Fibroblast of skin of right quadriceps (primary cell): ENCODE measurements at places on chromosomes 2 and 18.

- peak; percentile 35 for DNase-seq
Observed at GRCh38 chr2:48900321-48901014, 144.9 kb upstream of the LHCGR start.

GRCh38 chr2:26541401-26542193 lies 63.7 kb upstream of the OTOF start:
- DNase-seq: no peak

GRCh38 chr2:41846962-41847361 lies 200.9 kb upstream of the PKDCC start:
- no peak for DNase-seq

GRCh38 chr2:197184959-197185586 lies 125.5 kb downstream of the ANKRD44 start:
- DNase-seq: peak; percentile 23

DNA sequence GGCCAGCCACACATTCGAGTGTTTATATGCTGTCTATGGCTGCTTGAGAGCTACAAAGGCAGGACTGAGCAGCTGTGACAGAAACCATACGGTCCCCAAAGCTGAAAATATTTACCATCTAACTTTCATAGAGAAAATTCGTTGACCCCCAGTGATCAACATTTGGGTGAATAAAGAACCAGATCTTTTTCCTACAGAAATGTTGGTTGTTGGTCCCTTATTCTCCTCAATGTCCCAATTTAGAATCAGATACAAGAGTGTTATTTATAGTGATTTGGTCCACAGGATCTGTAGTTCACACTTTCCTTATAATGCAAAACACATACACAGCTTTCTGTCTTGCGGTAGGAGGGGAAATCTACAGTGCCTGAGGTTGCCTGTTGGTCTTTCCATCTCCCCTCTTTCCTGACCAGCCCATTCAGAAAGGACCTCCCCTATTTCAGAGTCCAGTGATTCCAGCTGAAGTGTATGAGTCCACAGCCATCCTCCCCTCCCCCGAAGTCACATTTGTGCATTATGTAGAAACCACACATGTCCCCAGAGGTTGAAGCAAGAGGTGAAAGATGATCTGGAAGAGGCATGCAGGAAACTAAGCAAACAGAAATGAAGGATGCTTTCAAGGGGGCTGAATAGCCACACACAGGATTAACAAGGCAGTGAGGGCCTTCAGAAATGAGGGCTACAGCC lies 61.9 kb downstream of the SPRED2 start:
- peak; percentile 81 for DNase-seq

DNA sequence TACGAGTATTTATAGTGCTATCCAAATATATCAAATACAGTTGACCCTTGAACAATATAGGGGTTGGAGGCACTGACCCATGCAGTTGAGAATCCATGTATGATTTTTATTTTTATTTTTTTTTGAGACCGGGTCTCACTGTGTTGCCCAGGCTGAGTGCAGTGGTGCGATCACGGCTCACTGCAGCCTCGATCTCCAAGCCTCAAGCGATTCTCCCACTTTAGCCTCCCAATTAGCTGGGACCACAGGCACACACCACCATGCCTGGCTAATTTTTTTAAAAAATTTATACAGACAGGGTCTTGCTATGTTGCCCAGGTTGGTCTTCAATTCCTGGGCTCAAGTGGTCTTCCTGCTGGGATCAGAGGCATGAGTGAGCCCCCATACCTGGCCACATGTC lies 70.6 kb downstream of the GORASP2 start:
- no peak for DNase-seq

DNA sequence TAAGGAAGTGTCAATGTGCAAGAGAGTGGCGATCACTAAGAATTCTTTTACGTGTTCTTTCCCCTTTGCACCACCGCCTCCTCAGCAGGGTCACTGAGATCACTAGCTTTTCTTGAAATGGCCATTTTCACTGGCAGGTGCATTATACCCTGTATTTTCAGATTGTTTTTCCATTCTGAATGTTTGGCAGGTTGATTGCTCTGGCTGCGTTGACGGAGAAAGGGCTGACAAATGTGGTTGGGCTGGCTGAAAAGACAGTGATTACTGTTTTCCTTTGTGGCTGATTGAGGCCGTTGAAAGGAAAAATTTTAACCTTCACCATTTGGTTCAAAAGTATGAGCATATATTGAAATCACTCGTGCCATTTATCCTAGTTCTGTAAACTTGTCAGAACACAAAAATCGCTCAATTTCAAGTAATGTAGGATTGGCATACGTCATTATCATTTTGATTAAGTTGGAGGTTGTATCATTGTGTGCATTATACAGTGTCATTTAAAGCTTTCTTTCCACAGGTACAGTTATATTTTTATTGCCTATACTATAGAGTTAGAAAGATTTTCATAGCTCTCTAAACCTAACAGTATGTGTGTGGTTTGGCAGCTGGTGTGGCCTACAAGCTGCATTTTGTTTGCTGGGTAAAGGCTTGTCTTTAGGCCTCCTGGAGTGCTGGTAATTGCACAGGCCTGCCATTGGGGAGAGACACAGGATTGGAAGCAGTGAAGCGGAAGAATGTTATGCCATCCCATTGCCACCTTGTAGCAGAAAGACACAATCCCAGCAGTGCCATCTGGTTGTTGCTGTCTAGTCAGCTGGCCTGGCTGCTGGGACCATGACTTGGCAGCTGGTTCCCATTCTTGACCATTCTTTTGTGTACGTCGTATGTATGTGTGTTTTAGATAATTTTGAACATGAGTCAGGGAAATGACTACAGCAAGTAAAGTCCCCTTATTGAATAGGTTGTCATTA lies 36.7 kb downstream of the DYNC1I2 start:
- DNase-seq: no peak

- no peak for DNase-seq
Observed at GRCh38 chr2:146003337-146003736, 1483.4 kb upstream of the ZEB2 start.

DNA sequence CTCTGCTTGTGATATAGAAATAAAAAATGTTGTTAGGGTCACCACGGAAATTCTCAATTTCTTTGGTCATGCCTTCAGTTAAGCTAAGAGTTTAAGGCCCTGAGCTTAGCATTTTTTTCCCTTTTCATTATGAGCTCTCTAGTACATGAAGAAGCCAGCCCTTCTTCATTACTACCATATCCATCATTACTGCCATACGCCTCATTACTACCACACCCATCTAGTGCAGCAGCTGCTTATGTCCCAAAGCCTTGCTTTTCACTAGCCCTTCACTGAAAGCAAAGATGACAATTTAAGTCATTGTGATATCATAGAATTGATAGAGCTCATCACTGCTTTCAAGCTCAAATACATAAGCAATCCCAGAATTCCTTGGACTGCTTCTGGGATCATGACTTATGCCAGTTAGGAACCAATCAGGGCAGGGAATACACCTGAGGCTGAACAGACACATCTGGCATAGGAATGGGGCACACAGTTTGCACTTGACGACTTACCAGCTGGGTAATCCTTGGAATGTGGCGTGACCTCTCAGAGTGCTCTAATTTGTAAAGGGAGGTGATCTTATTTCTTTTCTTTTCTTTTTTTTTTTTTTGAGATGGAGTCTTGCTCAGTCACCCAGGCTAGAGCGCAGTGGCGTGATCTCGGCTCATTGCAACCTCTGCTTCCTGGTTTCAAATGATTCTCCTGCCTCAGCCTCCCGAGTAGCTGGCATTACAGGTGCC lies 40.3 kb downstream of the SOWAHC start:
- no peak for DNase-seq

DNA sequence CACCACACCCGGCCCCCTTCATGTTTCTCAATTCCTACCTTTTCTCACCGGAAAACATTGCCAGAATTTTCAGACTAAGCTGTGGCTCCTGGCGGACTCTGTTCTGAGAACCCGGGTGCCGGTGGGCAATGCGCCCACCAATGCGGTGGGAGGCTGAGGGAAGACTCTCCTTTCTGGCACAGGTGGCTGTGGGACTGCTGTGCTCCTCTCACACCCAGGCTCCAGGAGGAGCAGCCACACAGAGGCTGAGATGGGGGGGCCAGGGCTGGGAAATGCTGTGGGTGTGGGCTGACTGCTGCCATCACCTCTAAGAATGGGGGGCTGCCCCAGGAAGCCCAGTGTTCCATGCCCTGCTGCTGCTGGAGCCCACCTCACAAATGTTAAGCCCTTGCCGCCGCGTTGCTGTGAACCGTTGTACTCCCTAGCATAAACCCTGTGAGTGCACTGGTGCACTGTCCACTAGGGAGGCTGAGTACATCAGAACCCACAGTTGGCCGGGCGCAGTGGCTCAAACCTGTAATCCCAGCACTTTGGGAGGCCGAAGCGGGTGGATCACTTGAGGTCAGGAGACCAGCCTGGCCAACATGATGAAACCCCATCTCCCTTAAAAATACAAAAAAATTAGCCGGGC lies 152.6 kb downstream of the LDLRAD4 start:
- DNase-seq: no peak

- DNase-seq: peak; percentile 93
Observed at GRCh38 chr2:37523814-37524362, 147.6 kb downstream of the CDC42EP3 start.

- DNase-seq: no peak
Observed at GRCh38 chr2:158577141-158577540, 120.4 kb downstream of the PKP4 start.

DNA sequence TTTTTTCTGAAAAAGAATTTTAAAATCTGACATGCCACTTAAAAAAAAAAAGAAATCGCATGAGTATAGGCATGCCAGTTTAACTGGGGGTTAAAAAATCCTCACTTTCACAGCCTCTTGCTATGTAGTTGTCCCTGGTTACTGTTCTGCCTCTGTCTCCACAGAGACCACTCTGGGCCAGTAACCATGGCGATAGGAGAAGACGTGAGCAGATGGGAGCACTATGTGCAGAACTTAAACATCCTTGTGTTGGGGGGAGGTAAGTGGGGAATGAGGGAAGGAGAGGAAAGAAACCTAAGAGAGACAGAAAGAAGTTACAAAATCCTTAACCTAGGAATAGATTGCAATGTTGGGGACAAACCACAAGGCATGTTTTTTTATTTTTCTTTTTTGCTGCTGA lies 75.9 kb upstream of the CYRIA start:
- no peak for DNase-seq

DNA sequence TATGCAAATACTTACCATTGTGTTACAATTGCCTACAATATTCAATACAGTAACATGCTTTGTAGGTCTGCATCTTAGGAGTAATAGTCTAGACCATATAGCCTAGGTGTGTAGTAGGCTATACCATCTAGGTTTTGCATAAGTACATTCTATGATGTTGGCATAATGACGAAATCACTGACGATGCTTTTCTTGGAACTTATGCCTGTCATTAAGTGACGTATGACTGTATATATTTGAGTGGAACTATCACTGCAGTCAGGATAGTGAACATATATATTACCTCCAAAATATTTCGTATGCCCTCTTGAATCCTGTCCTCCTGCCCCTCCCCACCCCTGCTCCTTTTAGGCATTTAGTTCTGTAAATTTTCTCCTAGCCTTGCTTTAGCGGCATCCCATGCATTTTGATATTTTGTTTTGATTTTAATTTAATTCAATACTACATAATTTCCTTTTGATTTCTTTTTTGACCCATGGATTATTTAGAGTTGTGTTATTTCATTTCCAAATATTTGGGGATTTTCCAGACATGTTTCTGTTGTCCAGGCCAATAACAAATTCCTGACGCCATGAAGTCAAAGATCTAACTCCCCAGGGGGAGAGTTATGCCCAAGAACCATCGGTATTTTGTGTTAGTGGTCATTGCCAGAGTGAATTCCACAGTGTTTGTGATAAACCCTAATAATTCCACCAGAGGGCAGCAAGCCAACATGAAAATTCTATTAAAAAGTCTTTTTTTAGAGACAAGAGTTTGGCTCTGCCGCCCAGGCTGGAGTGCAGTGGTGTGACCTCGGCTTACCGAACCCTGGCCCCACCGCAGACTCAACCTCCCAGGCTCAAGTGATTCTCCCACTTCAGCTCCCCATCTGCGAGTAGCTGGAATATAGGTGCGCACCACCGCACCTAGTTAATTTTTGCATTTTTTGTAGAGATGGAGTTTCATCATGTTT lies 24.2 kb upstream of the CASP8 start:
- DNase-seq: peak; percentile 75

DNA sequence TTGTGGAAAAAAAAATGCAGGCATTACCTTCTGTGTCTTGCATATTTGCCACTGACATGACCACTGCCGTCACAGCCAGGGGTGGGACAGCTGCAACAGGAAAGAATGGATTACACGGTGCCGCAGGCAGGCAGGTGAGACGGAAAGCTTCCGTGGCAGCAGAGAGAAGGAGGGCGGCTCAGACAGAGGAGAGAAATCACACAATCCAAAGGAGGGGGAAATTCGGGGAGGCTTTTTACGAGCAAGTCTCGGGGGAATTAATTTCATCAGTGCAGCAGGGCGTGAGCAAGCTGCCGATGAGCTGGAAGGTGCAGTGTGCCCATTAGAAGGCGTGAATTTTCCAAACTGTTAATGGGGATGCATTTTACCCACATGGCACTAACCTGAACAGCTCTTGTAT lies 234.8 kb upstream of the PXDN start:
- DNase-seq: no peak

DNA sequence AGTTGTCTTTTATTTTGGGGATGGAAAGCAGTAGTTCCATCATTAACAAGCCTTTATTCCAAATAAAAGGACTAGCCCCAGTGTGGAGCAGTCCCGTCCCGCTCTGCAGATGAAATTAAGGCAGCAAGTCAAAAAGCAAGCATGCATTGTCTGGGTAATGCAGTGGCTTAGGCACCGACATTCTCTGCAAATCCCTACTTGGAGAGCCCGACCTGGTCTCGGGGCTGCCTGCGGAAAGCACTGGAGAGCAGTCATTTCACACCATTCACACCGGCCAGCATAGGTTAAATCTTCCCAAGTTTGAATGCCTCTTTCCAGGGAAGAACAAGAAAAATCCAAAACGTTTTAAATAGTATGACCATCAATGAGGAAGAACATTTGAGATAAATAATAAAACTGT lies 24.4 kb upstream of the RAB12 start:
- no peak for DNase-seq

DNA sequence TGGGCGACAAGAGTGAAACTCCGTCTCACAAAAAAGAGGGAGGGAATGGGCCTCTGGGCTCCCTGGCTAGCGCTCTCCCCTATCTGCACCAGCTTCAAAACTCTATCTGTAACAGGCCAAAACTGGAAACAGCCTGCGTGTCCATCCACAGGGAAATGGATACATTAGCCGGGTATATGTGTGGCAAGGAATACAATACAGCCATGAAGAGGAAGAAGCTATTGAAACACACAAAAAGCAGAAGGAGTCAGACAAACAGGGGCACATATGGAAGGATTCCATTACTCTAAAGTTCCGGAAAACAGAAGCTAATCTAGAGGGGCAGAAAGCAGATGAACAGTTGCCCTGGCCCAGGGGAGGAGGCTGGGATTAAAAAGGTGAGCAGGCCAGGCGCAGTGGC lies 24.6 kb upstream of the SLC35F6 start:
- DNase-seq: no peak

- DNase-seq: peak; percentile 23
Observed at GRCh38 chr18:58727776-58728500, 56.7 kb downstream of the MALT1 start.

DNA sequence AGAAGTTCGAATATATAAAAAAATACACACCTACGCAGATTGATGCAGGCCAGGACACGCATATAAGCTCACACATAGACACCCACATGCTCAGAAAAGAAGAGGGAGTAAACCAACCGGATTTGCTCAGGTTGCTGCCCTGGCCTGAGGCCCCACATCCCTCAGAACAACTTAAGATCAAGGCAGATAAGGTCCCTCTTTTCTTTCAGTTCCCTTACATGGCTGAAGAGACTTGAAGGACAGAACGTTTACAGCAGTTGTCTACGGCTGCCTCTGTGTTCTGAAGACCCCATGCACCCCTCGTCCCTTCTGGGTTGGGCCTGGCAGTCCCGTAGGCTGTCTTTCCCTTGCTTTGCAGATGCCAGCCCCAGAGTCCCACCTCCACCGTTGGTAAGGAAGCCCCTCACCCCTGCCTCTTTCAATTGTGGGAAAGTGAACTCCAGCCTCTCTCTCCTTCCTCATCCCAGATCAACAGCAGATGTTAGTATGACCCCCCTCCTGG lies 4.3 kb upstream of the NAGK start:
- DNase-seq: no peak
